AG04450 (cell line): ENCODE measurements at places on chromosomes 12 and 14.

GRCh38 chr14:93286212-93286890 lies 46.5 kb downstream of the BTBD7 start:
- DNase-seq, result no peak

- no peak for DNase-seq
Measured at GRCh38 chr12:4951083-4951482, 41.4 kb downstream of the KCNA1 start.

GRCh38 chr14:33850826-33851225 lies 100.0 kb downstream of the EGLN3 start:
- no peak for DNase-seq

DNA sequence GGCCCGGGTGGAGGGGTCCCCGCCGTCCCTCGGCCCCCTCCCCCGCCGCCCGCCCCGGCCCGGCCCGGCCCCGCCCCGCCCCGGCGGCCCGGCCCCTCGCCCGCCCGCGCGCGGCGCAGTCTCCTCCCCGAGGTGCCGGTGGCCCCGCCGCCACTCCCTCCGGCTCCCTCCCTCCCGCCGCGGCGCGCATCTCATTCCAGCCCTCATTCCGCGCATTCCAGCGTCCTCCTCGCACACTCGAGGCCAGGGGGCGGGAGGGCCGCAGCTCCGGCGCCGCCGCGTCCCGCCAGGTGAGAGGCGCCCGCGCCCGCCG lies at the start of gene TEAD4:
Gene TEAD4, plus strand, starts transcription at position 206 of the 313 bp plus-strand sequence.
- DNase-seq, result peak; percentile 24

DNA sequence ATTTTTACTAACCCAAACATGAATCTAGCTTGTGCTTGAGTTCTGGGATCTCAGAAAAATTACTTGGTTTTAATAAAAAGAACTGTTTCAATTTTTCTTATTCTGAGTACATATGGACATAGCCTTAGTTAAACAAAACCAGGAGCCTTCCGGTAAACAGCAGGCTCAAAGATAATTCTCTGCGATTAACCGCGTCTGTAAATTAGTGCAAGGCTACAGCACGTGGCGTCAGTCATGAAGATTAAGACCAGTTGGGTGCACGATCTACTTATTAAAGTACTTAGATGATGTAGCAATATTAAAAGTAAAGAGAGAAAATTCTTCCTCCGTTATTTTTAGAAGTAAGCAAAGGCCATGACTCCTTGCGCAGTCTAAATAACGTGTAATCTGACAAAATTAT lies 700 bp downstream of the KCNJ8 start:
- DNase-seq, result no peak

GRCh38 chr14:101058571-101058970 lies 155.0 kb upstream of the RTL1 start:
- DNase-seq, result no peak

GRCh38 chr14:33728010-33728498 lies 222.8 kb downstream of the EGLN3 start:
- no peak for DNase-seq
